Caco-2 (cell line): ENCODE measurements at places on chromosomes 1 and 21. TPM values are rescaled to one million over a fixed set of nuclear protein-coding genes. Genes with fewer than 3 reads are reported as not detected.

- no peak for DNase-seq
- H3K27ac ChIP-seq, result no peak overlapping the region
- no peaks in the 10 kb centered on the region for H3K4me1 ChIP-seq
- no peaks in the 10 kb centered on the region for H3K36me3 ChIP-seq
- H3K4me3 ChIP-seq, result no peak overlapping the region
Observed at GRCh38 chr1:35845766-35846165, 37.2 kb upstream of the AGO1 start.

DNA sequence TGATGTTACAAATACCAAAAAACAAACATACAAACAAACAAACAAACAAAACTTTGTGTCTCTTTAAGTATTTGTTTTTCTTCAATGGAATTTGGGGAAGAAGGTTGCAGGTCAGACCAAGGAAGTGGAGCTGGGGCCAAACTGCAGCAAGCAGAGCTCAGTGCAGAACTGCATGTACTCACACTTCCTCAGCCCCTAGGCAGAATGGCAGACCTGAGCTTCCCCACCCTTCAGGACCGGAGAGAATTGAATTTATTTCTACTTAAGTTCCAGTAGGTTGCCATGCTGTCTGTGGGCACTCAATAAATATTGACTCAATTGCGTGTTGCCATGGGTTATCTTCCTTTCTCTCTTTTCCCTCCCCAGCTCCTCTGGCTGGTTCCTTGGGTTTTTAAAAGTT is 173.6 kb downstream of the PTGER3 start:
- no peak for DNase-seq
- no peaks in the 10 kb centered on the region for H3K4me1 ChIP-seq
- H3K36me3 ChIP-seq, result no peaks in the 10 kb centered on the region
- no peak overlapping the region for H3K4me3 ChIP-seq
- no peaks in the 10 kb centered on the region for H3K27me3 ChIP-seq

- no peaks in the 10 kb centered on the region for H3K36me3 ChIP-seq
- H3K27ac ChIP-seq, result no peak overlapping the region
- no peaks in the 10 kb centered on the region for H3K4me1 ChIP-seq
- no peaks in the 10 kb centered on the region for H3K27me3 ChIP-seq
- no peak overlapping the region for H3K4me3 ChIP-seq
Observed at GRCh38 chr1:53135735-53136114, 6.7 kb downstream of the SLC1A7 start.

- H3K4me1 ChIP-seq, result 0 out of 2 replicates have a peak, but pooled peaks cover 3% of the 10 kb centered on the region
- no peaks in the 10 kb centered on the region; the same call in 1 of the 2 replicates for H3K27me3 ChIP-seq
- no peaks in the 10 kb centered on the region for H3K36me3 ChIP-seq
- no peak overlapping the region for H3K27ac ChIP-seq
- no peak for DNase-seq
- H3K4me3 ChIP-seq, result no peak overlapping the region
Observed at GRCh38 chr1:243801378-243801777, 48.7 kb downstream of the AKT3 start.

- no peak for DNase-seq
- no peak overlapping the region for H3K4me3 ChIP-seq
- no peak overlapping the region for H3K27ac ChIP-seq
- H3K36me3 ChIP-seq, result no peaks in the 10 kb centered on the region
Observed at GRCh38 chr1:103917795-103918194, 168.1 kb downstream of the AMY1C start.

- H3K36me3 ChIP-seq, result no peaks in the 10 kb centered on the region
- no peak overlapping the region for H3K4me3 ChIP-seq
- H3K27ac ChIP-seq, result no peak overlapping the region
Observed at GRCh38 chr1:79375352-79375751, 368.8 kb upstream of the ADGRL4 start.

DNAJC28 gene
- total RNA-seq, result 2.5 and 2.7 TPM in 2 replicates
